ENCODE measurements at places on chromosomes 5 and 9. TPM values are rescaled to one million over a fixed set of nuclear protein-coding genes. Genes with fewer than 3 reads are reported as not detected.

- DNase-seq: no peak
Measured at GRCh38 chr9:92714787-92715487, 45.0 kb upstream of the IPPK start.

The ARID3C gene
- total RNA-seq: 0.13 TPM

- DNase-seq: no peak
Measured at GRCh38 chr5:178788381-178789085, 58.1 kb upstream of the ZNF354A start.

The BASP1 gene
- 73.9 TPM for total RNA-seq

DNA sequence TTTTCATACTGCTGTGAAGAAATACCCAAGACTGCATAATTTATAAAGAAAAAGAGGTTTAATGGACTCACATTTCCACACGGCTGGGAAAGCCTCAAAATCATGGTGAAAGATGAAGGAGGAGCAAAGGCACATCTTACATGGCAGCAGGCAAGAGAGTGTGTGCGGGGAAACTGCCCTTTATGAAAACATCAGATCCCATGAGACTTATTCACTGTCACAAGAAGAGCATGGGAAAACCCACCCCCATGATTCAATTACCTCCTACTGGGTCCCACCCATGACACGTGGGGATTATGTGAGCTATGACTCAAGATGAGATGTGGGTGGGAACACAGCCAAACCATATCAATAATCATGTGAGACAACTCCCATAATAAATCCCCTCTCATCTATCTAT, 8.7 kb downstream of the TTC39B start:
- DNase-seq: no peak

DNA sequence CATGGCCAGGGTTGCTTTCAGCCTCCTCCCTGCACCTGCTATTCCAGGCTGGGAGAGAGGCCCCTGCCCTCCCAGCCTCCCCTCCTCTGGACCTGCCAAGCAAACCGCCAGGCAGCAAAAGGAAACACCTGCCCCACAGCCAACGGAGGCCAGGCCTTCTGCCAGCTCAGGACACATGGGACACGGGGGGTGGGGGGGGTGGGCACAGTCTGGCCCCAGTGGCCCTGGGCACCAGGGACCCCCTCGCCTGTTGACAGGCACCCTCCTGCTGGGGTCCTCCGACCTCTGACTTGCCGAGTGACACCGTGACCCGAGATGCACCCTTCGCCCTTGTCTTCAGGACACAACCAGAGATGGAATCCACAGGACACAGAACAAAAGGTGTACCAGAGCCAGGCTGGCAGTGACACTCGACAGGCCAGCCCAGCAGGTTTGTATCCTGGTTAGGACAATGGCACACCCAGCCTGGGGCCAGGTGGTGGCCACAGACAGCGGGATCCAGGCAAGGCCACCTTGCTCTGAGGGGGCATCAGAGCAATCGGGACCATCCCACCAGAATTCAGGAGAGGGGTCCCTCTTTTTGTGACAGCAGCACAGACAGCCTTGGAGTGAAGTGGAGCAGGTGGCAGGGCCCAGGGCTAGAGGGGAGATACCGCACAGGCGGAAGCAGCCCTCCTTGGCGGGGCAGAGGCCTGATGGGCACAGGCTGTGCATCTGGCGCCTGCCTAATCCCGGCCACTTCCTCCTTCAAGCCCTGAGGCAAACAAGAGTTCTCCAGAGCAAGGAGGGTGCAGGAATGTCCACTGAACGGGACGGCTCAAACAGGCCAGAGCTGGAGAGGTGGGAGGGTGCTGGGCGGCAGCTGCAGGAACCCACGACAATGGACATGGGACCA, 1.3 kb upstream of the TMEM210 start:
- no peak for DNase-seq

DNA sequence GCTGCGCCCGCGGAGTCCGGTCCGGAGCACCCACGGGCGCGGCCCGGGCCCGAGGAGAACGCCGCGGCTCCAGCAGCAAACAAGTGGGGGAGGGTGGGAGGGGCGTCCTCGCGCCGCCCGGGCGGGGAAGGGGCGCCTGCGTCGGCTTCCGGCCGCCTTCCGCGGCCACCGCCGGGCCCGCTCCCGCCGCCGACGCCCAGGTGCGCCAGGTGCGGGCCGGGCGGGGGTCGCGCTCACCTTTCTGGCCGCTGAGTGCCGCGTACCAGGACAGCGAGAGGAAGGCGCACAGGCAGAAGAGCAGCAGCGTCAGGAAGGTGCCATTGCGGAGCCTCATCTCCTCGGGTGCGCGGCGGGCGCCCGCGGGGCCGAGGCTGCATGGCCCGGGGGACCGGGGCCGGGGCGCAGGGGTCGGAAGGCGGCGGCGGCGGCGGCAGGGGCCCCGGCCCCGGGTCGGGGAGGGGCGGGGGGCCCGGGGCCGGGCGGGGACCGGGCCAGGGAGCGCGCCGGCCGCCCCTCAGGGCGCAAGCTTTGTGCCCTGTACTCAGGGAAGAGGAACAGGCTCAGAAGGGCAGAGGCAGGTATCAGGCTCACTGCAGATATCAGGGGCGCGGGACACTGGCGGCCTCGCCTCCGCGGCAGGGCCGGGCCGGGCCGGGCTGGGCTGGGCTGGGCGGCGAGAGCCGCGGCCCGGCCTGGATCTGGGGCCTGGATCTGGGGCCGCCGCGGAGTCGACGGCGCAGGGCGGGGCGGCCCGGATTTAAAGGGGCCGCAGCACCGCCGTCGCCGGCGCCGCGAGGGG, at the start of gene MGAT4B:
TSS of gene MGAT4B (minus strand) at position 617 of the 799 bp plus-strand sequence. CDS start at position 334, 283 bp downstream.
- DNase-seq: no peak

DNA sequence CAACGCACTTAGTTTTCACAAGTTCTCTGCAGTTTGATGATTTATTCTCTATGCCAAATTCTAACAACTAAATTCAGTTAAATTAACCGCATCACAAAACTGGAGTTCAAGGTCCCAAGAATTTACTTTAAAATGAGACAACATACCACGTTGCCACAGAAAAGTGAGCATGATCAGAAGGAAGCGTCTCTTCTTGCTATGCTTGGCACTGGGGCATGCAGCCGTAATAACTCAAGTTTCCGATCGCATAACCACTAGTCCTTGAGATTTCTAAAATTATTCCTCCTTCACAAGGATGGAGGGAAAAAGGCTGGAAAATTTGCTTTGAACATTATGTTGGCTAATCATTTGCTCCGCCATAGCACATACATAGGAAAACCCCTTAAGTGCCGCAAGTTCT, 13.9 kb downstream of the NFIB start:
- no peak for DNase-seq

DNA sequence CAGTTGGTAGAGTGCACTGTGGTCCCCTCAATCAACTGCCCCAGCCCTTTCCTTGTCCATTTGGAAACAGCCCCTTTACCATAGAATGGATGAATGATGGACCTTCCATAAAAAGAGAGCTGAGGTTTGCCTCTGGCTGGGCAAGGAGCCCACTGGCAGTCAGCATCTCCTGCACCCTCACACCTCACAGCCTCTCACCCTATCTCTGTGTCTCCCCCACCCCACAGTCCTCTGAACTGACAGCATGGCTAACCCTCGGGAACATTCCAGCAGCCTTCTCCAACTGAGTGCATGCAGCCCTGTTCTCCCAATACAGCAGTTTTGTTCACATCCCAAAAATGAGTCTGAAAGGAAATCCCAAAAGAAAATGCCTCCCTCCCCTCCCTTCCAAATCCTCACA, 51.7 kb downstream of the RETREG1 start:
- no peak for DNase-seq

GRCh38 chr5:127615916-127616315, 33.0 kb upstream of the CTXN3 start:
- DNase-seq: no peak

DNA sequence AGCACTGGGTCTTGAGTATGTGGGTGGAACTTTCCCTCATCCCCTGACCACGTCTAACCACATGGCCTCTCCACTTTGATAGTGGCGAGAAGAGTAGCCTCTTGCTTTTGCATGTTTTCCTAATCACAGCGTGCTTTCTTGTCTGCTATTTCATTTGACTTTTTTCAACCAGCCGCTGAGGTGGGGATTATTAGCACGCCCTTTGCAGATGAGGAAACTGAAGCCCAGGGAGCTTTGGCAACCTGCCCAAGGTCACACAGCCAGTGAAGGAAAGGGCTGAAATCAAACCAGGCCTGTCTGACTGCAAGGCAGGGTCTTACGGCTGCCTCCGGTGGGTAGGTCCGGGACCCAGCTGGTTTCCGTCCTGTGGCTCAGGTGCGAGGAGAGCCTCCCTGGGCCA, 106.5 kb upstream of the MSX2 start:
- DNase-seq: no peak

DNA sequence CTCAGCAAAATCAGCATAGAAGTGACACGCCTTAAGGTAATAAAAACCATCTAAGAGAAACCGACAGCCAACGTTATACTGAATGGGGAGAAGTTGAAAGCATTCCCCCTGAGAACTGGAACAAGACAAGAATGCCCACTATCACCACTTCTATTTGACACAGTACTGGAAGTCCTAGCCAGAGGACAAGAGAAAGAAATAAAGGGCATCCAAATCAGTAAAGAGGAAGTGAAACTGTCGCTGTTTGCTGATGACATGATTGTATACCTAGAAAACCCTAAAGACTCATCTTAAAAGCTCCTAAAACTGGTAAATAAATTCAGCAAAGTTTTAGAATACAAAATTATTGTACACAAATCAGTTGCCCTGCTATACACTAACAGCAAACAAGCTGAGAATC, 393.3 kb downstream of the KIF4B start:
- DNase-seq: no peak

DNA sequence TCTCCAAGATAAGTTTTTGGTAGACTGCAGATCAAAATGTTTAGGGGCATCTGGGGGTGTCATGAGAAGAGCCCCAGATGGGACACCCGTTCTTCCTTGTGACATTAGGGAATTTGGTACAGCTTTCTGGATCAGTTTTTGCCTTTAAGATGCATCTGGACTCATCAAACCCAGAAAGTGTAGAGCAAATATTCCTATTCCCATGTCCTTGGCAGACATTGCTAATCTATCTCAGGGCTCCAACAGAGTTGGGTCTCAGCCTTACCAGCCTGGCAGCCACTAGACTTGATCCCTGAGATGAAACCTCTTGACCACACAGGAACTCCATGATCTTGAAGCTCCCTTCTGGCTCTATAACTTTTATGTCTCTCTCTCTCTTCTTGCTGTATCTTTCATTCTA, 35.6 kb downstream of the ERGIC1 start:
- DNase-seq: no peak

GRCh38 chr5:15254607-15255006, 245.4 kb upstream of the FBXL7 start:
- DNase-seq: no peak

GRCh38 chr9:84471816-84472215, 131.3 kb upstream of the SLC28A3 start:
- no peak for DNase-seq

- no peak for DNase-seq
Measured at GRCh38 chr9:18056993-18057369, 417.0 kb upstream of the ADAMTSL1 start.

GRCh38 chr9:134455934-134456755, 129.9 kb downstream of the RXRA start:
- DNase-seq: peak; percentile 90

DNA sequence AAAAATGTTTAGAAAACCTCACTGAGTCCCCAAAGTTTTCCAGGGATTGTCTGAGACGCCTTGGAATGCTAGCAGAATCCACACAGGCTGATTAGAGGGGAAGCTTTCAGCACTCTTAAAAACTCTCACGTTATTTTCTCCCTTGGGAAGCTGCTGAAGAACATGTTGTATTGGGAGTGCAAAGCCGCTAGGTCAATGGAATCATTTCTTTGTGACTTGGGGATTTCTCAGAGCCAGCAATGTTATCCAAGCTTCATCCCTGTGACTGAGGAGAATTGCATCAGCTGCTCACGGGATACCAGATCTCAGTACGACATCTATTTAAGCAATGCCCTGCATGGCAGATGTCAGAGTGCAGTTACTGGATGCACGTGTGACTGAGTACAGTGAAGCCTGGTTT, 426.4 kb upstream of the MPDZ start:
- no peak for DNase-seq

DNA sequence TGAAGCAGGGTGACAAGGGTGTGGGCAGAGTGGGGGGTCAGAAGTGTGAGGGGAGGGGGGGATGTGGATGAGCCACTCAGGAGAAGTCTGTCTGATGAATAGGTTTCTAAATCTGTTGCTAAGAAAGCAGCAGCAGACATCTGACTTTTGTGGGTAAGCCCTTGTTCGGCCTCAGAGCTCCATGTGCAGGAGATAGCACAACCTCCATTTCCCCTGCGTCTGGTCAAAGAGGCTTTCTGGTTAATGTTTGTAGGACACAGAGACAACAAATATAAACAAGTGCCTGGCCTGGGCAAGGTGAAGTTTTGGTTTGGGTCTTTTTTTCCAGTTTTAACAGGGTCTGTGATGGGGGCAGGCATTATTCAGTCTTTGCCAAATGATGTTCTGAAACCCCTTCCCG, 57.0 kb upstream of the GNE start:
- no peak for DNase-seq

The TMC1 gene
- 0.99 TPM for total RNA-seq

DNA sequence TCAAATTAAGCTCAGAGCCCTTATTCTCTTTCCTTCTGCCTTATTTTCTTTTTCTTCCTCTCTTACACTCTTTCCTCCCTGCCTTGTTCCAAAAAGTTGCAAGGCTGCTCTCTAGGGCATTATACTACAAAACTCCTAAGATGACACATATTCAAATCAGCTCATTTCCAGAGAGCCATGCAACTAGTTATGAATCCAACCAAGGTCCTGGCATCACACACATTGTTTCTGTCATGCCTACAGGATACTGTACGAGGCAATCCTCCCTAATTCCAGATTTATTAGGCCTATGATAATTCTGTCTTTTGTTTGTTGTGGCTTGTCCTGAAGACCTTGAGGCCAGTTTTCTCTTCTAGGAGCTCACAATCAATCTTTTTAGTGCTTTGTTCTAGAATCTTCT, 87.0 kb upstream of the TBCA start:
- no peak for DNase-seq

The CDX1 gene
- total RNA-seq: not detected

The GABRA6 gene
- not detected for total RNA-seq

The SPINK1 gene
- not detected for total RNA-seq

The EPB41L4B gene
- 0.42 TPM for total RNA-seq

GRCh38 chr5:34490506-34491250, 165.4 kb upstream of the RAI14 start:
- DNase-seq: no peak

The SLC6A3 gene
- not detected for total RNA-seq

Data from pulmonary artery endothelial cell (primary cell).